Epithelial cell of proximal tubule (primary cell): ENCODE measurements at places on chromosomes 2 and 18. TPM values are rescaled to one million over a fixed set of nuclear protein-coding genes. Genes with fewer than 3 reads are reported as not detected.

Gene EVX2
- total RNA-seq = not detected in 2 replicates

Gene EHBP1
- total RNA-seq = 18.1 and 20.9 TPM in 2 replicates

Gene MC2R
- not detected in 2 replicates for total RNA-seq

- DNase-seq = peak; percentile 96
These were observed 428.7 kb upstream of the ACVR2A start for GRCh38 chr2:147416099-147416498.

DNA sequence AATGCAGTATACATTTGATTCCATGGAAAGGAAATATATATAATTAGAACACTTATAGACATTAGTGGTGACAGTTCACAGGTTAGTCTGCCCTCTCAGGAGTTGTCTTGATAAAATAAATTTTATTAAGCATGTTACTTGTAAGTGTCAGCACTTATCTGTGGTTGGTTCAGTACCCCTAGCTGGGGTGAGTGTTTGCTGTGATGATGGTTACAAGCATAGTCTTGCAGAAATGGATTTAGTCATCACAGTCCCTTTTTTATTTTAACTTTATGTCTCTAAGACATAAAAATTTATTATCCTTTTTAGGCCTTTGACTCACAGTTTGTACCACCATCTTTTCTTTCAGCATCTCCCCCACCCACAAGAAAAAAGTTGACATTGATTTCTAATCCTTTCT, 52.1 kb downstream of the NCK2 start:
- no peak for DNase-seq

GRCh38 chr18:8911408-8912340, 190.8 kb upstream of the NDUFV2 start:
- no peak for DNase-seq

DNA sequence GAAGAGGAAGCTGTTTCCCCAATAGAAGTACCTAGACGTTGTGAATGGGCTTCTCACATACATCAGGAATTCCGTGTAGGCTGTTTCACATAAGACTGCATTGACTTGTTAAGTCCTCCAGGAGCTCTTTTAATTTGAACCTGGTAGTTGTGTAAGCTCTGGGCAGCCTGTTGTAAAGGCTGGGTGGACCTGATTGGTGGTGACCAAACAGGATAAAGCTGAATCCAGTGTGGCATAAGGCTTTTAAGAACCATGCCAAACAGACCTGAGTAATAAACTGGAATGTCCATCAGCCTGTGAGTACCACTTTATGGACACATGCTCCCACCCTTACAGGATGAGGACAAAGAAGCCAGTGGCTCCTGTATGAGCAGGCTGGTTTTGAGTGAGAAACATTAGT, 24.1 kb downstream of the RMND5A start:
- DNase-seq = no peak

DNA sequence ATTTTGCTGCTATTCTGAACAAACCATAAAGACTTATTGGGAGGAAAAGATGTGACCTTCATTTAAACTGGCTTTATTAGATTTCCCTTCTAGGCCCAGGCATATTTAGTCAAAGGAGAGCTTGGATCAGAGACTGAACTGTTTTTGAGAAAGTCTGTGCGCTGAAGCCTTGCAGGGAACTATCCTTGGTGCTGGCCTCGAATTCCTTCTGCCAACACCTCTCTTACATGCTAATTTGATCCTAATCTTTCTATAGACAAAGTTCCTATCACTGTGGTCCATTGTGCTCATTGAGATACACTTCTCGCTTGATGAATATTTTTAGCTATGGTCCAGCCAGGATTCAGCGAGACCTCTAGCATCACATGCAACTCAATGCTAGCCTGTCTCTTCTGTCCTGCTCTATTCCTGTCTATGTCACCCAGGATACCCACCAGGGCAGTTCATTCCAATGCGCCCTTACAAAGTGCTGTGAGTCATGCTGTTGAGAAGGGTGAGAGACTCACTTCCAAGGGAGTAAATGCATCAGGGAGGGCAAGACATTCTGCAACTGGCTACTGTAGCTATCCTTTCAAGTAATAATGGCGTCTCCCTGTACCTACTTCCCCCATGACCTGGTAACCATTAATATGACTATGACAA, 356.7 kb upstream of the LYPD1 start:
- DNase-seq = no peak

DNA sequence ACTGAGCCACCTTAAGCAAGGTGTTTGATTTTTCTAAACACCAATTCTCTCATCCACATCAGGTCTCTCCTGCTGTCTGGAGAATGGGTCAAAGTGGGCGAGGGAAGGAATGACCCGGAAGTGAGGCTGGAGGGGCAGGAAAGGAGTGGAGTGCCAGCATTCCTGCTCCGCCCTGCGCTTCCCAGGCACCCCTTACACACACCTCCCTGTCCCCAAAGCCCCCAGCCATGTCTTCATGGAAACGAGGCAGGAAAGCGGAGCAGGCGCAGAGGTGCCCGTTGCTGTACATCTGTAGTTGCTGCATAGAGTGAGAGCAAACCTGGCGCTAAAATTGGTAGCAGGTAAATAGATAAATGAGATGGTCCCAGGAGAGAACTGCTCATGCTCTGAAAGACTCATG, 27.2 kb upstream of the NT5DC4 start:
- DNase-seq = no peak
